ENCODE measurements at places on chromosomes 16 and 17. TPM values are rescaled to one million over a fixed set of nuclear protein-coding genes. Genes with fewer than 3 reads are reported as not detected.

EMP2 gene
- 38.4 TPM for total RNA-seq

IRX6 gene
- not detected for total RNA-seq

SSTR5 gene
- total RNA-seq = 0.35 TPM

SLC12A3 gene
- not detected for total RNA-seq

HBA1 gene
- not detected for total RNA-seq

MT1A gene
- 34.1 TPM for total RNA-seq
